ENCODE measurements at places on chromosomes 11 and 22. TPM values are rescaled to one million over a fixed set of nuclear protein-coding genes. Genes with fewer than 3 reads are reported as not detected.

The TEX54 gene
- total RNA-seq, result not detected

- no peak for DNase-seq
These were observed 12.4 kb upstream of the MUC2 start for GRCh38 chr11:1062075-1062820.

- DNase-seq, result peak; percentile 61
These were observed 99.4 kb downstream of the MIAT start for GRCh38 chr22:26756675-26757293.

DNA sequence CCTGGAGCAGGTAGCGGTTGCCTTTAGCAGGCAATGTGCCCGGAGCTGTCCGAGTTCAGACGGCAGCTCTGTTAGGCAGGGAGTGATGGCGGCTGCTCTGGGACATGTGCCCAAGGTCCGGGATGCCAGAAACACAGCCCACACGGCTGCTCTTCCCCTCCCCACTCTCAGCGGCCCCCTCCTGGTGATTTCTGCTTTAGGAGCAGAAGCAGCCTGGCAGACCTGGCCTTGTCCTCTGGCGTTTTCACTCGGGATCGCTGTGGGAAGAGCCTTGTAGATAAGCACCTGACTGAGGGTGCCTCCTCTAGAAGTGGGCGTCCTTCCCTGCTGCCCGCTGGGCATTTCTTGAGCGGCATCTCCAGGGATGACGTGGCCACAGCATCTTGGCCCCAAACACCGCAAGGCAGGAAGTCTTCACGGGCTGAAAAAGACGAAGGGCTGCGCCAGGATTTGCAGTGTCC lies 392.2 kb downstream of the TBC1D22A start:
- DNase-seq, result peak; percentile 79

GRCh38 chr22:46055181-46055875 lies 78.4 kb upstream of the WNT7B start:
- DNase-seq, result no peak

The SERHL2 gene
- 2.4 TPM for total RNA-seq

GRCh38 chr11:64672875-64673274 lies 50.1 kb downstream of the NRXN2 start:
- DNase-seq, result no peak

DNA sequence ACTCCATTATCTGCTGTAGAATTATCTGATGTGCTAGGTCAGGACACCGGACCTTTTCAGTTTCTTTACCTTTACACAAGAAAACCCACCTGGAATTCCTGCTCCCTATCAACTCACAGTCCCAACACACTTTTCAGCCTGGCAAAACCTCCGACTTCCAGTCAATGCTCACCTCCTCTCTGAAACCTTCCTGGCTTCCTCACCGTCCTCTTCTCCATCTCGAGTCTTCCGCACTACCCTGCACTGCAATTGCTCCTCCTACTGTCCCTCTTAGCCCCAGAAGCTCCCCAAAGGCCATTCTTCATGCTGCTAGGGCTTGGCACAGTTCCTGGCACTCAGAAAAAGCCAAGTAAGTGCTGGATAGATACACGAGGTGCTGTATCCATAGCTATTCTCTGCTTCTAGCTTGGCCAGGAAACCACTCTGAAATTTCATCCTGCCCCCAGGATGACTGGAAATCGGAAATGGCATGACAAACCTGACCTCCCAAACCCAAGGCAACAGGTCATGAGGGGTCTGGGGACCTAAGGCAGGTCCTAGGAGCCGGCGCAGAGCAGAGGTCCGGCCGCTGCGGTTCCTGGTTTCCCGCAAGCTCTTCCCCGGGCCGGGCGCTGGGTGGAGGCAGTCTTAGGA lies 702 bp downstream of the SYN3 start:
- DNase-seq, result peak; percentile 12

GRCh38 chr22:49856343-49856742 lies 2.7 kb downstream of the ZBED4 start:
- DNase-seq, result no peak

- no peak for DNase-seq
These were observed 8.0 kb upstream of the PDGFB start for GRCh38 chr22:39252461-39253434.

GRCh38 chr22:50529416-50529896 lies 356 bp downstream of the TYMP start:
- DNase-seq, result peak; percentile 55

GRCh38 chr22:42433754-42434682 lies 1.8 kb upstream of the NFAM1 start:
- DNase-seq, result no peak

The CHRNA10 gene
- total RNA-seq, result 0.71 TPM

The NXPE2 gene
- 0.18 TPM for total RNA-seq

GRCh38 chr11:63745304-63746170 lies 23.0 kb downstream of the ZFTA start:
- DNase-seq, result peak; percentile 25

GRCh38 chr11:106061249-106061784 lies 15.8 kb downstream of the KBTBD3 start:
- DNase-seq, result no peak

The PUS3 gene
- total RNA-seq, result 11.0 TPM

The MUC15 gene
- total RNA-seq, result not detected

The MS4A2 gene
- 0.40 TPM for total RNA-seq

GRCh38 chr22:44596396-44597125 lies 98.5 kb upstream of the RTL6 start:
- DNase-seq, result peak; percentile 33

The PHLDB1 gene
- 52.5 TPM for total RNA-seq

DNA sequence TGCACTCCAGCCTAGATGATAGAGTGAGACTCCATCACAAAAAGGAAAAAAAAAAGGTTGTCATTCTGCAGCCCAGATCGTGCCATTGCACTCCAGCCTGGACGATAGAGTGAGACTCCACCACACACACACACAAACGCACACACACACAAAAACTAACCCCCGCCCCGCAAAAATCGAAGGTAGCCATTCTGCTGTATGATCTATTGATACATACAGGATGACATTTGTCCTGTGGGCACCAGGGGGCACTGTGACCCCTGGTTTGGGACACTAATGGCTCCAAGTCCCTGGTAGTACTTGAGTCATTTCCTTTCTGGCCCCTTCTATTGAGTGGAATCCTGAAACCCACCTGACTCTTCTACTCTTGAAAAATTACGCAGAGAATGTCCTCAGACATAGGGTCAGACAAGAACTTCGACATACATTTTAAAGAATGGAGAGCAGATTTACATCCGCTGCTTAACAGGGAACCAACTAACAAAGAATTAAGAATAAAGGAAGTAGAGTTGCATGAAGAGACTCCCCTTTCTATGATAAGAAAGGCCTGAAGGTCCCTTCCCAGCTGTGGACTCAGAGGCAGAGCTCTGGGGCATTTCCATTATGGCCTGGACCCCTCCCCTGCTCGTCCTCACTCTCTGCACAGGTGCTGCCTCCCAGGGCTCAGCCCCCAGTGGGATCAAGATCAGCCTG lies 35.0 kb upstream of the PRAME start:
- DNase-seq, result peak; percentile 40

Data from muscle of leg (tissue), 16 donors.